Stimulated activated CD4-positive, alpha-beta T cell treated with anti-CD3 and anti-CD28 coated beads, Interleukin-1b, Interleukin-23, amount 100 ng/mL, for 1 hour (primary cell): ENCODE measurements at places on chromosomes 1 and 21.

- no peak for DNase-seq
These were observed 121.3 kb downstream of the TGFB2 start for GRCh38 chr1:218466341-218467010.

GRCh38 chr1:36183309-36183856 lies 27.4 kb downstream of the MAP7D1 start:
- no peak for DNase-seq

- no peak for DNase-seq
These were observed 96.2 kb downstream of the RNF220 start for GRCh38 chr1:44501047-44501890.

DNA sequence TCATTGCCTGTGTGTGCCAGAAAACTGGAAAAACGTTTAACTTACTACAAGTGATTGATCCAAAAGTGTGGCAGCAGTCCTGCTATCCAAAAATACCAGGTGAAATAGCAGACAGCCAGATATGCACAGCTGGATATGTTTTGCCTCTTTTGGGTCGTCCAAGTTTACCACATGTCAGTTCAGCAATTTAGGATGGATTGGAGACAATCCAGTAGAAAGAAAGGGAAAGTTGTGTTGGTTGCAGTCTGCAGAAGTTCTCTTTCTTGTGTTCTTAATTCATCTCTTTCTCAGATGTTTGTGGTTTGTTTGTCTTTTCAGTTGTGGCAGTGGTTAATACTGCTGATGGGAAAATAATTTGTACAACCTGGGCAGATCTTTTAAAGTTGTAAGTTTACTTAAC lies 645.0 kb downstream of the PTPRC start:
- DNase-seq, result no peak

GRCh38 chr1:43267818-43268425 lies 1.9 kb upstream of the TMEM125 start:
- no peak for DNase-seq

GRCh38 chr1:2946291-2946690 lies 75.0 kb upstream of the ACTRT2 start:
- DNase-seq, result no peak
